ENCODE measurements at places on chromosomes 12 and 14.
A peak's percentile ranks its signal among the peaks of the same experiment; 100 is the strongest.

DNA sequence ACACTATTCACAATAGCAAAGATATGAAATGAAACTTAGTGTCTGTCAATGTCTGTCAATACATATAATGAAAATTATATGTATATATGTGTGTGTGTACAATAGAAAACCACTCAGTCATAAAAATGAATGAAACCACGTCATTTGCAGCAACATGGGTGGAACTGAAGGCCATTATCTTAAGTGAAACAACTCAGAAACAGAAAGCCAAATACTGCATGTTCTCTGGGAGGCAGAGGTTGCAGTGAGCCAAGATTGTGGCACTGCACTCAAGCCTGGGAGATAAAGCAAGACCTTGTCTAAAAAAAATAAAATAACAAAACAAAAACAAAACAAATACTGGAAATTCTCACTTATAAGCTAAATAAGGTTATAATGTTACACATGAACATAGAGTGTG lies 16.7 kb upstream of the E2F7 start:
- DNase-seq, result no peak

GRCh38 chr14:42269234-42269633 lies 662.6 kb downstream of the LRFN5 start:
- no peak for DNase-seq

- no peak for DNase-seq
Observed at GRCh38 chr14:73757876-73758391, 43.8 kb upstream of the PNMA1 start.

DNA sequence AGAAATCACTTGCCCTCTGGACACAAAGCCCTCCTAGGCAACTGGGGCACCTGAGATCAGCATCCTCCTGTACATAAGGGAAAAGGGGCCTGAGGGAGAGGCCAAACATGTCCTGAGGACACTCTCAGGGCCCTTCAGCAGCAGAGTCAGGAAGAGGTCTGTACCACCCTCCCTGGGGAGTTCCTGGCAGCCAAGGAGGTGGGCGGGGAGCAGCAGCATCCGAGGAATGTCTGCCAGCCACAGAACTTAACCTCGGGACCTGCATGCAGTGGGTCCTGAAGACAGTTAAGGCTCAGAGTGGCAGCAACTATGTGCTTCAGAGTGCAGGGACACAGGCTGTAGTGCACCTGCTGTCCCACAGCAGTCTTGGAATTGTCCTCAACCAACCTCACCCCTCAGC lies 62.1 kb downstream of the SPTB start:
- no peak for DNase-seq

- no peak for DNase-seq
Observed at GRCh38 chr14:92964124-92965109, 41.5 kb downstream of the CHGA start.

- DNase-seq, result peak; percentile 46
Observed at GRCh38 chr12:120453977-120454376, 7.7 kb downstream of the GATC start.

- DNase-seq, result no peak
Observed at GRCh38 chr14:68182492-68182891, 362.9 kb downstream of the RAD51B start.

Measured in MCF 10A (cell line).